ELR (cell line): ENCODE measurements at places on chromosomes 2 and 18.

DNA sequence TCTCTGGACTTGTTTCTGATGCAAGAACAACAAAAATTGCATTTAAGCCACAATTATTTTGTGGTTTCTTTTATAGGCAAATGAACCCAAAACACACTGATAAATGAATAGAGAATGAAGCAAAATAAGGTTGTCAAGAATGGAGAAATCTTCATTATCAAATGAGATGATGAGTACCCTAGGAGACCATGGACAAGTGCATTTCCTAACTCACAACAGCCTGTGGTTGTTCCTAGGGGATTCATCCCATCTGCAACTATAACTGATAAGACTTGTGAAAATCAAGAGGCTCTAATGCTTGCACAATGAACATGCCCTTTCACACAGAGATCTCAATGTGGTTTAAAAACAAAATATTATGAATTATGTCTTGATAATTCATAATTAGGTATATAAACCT, 159.9 kb downstream of the PDE1A start:
- DNase-seq = no peak

DNA sequence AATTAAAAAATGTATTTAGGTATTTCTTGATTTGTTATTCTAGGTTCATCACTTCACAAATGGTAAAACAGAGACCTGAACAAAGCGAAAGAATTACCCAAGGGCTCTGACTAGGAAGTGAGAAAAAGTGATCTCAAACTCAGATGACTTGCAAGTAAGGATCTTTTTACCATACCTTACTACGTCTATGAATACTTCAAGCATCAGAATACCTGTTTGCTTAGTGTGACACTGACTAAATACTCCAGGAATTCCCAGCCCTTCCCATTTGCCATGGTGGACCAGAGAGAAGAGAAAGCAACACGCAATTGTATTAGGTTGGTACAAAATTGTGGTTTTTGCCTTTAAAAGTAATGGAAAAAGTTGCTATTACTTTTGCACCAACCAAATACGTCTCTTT, 35.8 kb upstream of the FIGN start:
- DNase-seq = peak; percentile 83

GRCh38 chr2:231093933-231094332, 30.9 kb downstream of the HTR2B start:
- DNase-seq = no peak

GRCh38 chr2:36800381-36800780, 103.9 kb downstream of the VIT start:
- no peak for DNase-seq

DNA sequence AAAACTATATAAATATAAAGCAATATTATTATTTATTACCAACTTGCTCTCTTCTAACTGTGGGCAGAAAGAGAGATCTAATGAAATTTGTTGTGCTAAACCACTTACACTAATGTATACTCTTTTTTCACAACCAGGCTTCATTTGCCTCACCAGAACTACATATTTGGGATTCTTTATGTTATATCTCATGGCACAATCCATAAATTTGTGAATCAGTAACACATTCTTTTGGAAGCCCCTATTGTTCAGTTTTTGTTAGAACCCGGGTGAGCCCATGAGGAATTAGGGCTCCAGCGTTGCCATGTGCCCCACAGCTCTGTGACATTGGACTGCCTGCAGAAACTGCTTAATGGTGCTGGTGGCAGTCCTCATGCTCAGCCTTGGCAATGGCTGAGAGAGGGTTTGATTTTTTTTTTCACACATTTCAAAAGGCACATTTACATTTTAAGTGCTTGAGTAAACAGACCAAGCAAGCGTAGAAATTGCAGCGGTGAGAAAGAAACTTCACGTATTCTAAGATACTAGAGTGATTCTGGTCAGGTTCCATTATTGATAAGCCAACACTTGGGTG, 15.3 kb downstream of the VIT start:
- peak; percentile 28 for DNase-seq

- DNase-seq = no peak
Measured at GRCh38 chr2:120548627-120549608, 186.8 kb upstream of the GLI2 start.

GRCh38 chr2:38284971-38285370, 92.1 kb downstream of the ATL2 start:
- DNase-seq = no peak

GRCh38 chr18:55115606-55116005, 156.3 kb upstream of the CCDC68 start:
- DNase-seq = peak; percentile 41

DNA sequence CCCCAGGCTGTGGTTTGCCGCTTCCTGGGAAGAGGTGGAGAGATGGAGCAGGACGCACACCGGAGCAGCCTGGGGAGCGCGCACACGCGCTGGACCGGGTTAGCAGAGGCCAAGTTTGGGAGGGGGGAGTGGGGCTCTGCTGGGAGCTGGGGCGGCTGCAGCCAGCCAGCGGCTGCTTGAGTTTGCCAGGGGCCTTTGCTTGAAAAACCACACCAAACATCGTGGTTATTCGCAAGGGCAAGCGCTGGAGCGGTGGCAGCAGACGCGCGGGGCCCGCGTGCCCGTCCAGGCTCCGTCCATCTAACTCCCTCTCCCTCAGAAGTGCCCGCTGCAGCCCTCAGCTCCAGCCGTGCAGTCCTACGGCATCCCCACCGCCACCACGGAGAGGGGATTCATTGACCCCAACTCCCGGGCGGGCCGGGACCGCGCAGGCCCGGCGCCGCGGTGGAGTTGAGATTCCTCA, 4.6 kb downstream of the PTGR3 start:
- peak; percentile 56 for DNase-seq

GRCh38 chr18:79523206-79523735, 127.5 kb downstream of the NFATC1 start:
- DNase-seq = no peak

DNA sequence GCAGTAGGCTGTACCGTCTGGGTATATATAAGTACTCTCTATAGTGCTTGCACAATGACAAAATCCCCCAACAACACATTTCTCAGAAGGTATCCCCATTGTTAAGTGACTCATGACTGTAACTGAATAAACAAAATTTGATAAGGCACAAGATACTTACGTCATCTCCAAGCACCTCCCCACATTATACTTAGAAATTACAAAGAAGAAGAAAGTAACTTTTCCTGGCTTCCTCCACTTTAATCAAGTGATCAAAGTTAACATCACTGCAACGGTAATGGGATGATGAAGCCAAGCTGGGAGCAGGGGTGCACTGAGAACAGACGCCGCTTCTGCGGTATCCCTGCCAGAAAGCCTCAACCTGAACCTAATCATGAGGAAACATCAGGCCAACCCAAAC, 9.7 kb downstream of the TNS1 start:
- peak; percentile 54 for DNase-seq

DNA sequence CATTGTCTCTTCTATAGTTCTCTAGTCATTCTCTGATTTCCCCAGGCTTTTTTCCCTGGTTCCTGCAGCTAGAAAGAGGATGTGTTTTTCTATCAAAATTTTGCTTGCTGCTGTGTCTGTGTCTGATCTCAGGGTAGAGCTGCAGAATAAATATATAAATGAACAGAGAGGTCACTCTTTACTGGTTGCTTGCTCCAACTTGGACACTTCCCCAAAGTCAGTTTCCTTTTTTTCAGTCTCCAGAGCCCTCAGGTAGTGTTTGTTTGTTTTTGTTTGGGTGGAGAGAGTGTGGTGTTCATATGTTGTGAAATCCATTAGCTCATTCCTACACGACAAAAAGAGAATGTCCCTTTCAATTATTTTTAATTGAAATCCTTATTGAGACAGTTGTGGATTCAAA, 85.8 kb downstream of the CERS6 start:
- DNase-seq = no peak

- peak; percentile 69 for DNase-seq
Measured at GRCh38 chr2:54471221-54471711, 15.1 kb downstream of the SPTBN1 start.

GRCh38 chr2:54672590-54673456, 50.6 kb upstream of the EML6 start:
- no peak for DNase-seq

DNA sequence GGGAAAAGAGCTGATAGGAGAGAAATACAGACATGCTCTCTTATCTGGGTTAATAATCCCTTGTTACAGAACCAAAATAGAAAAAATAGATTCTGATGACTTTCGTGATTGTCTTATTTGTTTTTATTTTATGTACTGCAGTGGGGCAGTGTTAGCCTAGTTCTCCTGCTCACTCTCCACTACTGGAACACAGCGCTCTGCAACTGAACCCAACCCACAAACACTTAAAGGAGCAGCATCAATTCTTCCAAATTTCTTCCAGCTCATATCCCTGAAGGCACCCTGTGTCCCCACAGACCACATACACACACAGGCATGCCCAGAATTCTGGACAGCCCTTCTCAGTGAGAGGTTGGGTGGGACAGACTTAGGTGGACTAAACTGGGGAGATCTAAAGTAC, 160.6 kb downstream of the SS18 start:
- DNase-seq = no peak

DNA sequence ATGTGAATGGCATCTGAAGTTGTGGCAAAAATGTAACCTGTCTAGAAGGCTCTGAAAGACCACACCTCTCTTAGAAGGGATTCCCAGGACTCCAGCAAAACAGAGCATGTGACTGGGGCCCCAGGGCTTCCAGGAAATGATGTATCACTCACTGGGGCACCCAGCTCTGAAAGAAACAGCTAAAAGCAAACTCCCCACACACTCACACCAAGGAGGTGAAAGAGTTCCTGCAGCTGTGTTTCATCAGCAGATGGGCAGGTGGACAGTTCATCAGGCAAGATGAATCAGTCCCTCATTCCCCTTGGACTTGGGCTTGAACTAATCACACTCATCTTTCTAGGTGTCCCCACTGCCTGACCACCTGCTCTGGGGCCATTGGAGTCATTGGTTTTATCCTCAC, 76.2 kb downstream of the CCBE1 start:
- peak; percentile 75 for DNase-seq

GRCh38 chr2:238710032-238710735, 137.7 kb upstream of the TWIST2 start:
- no peak for DNase-seq

DNA sequence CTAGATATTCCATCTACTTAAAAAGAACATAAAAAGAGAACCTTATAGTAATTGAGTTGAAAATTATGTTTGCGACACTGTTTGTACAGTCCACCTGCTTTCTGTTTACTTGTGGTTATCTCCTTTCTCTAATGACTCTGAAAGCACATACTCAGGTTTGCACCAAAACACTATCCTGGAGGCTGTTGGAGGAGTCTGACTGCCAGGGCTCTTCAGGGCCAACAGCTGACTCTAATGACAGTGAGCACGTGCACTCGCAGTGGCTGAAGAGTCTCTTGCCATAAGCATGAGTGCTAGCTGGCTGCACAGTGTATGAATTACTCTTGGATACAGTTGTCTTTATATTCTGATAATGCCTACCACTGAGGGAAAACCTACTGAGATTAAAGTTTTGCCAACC, 16.7 kb upstream of the GLS start:
- no peak for DNase-seq

- peak; percentile 55 for DNase-seq
Measured at GRCh38 chr2:70104231-70105111, 17.2 kb downstream of the PCBP1 start.

DNA sequence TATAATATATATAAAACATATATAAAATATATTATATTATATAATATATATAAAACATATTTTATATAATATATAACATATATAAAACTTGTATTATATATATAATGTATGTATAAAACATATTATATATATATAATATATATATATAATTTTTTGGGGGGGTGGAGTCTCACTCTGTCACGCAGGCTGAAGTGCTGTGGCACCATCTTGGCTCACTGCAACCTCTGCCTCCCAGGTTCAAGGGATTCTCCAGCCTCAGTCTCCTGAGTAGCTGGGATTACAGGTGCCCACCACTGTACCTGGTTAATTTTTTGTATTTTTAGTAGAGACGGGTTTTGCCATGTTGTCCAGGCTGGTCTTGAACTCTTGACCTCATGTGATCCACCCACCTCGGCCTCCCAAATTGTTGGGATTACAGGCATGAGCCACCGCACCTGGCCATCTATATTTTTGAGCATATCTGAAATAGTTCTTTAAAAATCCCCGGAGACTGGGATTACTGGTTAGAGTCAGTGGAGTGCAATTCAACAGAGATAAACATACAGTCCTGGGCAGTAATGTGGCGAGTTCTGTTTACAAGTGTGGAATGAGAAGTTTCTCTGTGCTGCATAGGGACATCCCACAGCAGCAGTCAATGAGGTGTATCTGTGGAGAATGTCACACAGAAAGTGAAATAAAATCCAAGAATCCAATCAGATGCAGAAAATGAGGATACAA, 208.4 kb downstream of the MYCN start:
- no peak for DNase-seq

GRCh38 chr2:28633746-28634145, 117.9 kb upstream of the PPP1CB start:
- DNase-seq = peak; percentile 61

- no peak for DNase-seq
Measured at GRCh38 chr2:23528690-23529089, 143.7 kb downstream of the KLHL29 start.

- DNase-seq = no peak
Measured at GRCh38 chr2:72895759-72896281, 8.6 kb downstream of the SPR start.

- peak; percentile 27 for DNase-seq
Measured at GRCh38 chr2:156466739-156467405, 30.7 kb downstream of the GPD2 start.

GRCh38 chr18:63138436-63139340, 180.9 kb downstream of the BCL2 start:
- DNase-seq = no peak

DNA sequence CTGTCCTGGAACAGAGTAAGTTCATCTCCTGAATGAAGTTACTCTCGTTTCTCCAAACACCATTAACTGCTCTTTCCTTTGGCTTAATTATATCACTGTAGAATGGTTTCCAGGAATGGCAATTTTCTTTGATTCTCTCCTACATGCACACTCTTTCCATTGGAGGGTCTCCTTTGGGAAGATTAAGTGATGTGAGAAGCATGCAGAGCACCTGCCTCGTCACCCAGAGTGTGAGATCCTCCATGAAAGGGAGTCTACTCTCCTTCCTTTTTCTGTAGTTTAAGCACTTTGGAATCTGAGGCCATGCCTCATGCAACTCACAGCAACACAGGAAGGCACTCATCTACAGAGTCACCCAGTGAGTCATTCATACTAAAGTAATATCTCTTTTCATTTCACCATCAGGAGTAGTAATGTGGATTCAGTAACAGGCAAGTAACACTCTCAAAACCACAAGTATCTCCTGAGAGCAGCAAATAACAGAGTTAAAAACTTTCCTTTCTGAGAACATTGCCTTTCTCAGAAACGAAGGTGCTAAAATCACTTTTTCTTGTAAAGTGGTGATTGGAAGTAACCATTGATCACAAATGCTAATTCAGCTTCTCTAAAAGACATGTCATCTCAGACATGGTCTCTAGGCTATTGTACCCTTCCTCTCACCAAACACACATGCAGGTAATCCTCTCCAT, 52.8 kb upstream of the IL1RL1 start:
- peak; percentile 93 for DNase-seq

DNA sequence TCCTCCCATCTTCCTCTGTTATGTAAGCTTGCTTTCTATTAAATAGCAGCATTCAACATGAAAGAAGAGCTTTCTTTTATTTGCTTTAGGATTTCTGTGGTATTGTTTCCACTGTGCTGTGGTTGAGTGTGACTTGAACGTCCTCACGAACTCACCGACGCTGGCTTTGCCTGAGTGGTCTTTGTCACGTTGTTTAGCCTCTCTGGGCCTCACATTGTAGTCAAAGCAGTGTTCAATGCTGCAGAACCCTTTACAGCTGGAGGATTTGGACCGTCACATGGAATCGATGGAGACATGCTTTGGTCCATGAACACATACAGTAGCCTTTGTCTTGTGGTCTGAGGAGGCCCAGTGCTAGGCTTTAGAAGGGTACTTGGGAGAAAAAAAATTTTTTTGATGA, 66.3 kb downstream of the TANC1 start:
- no peak for DNase-seq

GRCh38 chr2:46645681-46646162, 166.4 kb downstream of the TMEM247 start:
- peak; percentile 33 for DNase-seq
